Karpas-422 (cell line): ENCODE measurements at places on chromosomes 5 and 9.

- DNase-seq, result no peak
Observed at GRCh38 chr9:126066131-126066530, 260.5 kb upstream of the MVB12B start.

DNA sequence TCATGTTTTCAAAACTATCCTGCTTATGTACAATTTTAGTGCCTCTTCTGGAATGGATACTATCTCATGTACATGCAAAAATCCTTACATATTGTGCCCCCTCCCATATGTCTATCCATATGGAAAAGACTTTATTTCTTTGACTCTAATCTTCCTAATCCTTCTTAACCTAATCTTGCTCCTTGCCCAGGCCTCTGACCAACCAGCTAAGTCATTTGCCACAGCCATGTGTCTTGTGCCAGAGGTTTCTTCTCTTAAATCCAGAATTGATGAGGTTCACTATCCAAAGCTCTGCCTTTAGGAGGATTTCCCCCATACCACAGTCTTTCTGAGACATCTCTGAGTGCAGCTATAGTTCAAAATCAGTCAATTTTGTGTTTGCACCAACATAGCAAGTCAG lies 68.9 kb upstream of the RNF180 start:
- no peak for DNase-seq

DNA sequence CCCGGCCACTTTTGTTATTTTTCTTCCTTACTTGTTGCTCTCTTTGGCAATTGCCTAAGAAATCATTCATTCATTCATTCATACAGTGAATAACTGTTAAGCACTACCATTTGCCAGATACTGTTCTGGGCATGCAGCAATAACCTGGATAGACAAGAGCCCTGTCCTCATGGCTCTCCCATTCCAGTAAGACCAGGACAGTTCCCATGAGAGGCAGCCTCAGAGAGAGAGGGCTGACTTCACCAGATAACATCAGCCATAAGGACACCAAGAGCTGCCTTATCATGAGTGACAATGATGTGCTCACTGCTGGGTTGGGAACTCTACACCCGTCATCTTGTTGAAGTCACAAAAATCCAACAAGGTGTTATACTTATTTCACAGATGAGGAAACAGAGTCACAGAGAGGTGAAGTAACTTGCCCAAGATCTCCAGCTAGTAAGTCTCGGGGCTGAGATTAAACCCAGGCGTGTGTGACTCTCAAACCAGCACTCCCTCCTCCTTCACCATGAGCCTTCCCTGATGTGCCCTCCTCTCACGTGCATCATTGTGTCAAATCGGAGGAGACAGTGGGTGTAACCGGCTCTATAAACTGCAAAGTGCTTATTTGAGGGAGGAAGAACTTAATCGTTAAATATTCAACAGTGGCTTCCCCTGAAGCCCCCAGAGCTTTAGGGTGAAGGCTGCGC lies 61.1 kb upstream of the TBC1D2 start:
- no peak for DNase-seq

DNA sequence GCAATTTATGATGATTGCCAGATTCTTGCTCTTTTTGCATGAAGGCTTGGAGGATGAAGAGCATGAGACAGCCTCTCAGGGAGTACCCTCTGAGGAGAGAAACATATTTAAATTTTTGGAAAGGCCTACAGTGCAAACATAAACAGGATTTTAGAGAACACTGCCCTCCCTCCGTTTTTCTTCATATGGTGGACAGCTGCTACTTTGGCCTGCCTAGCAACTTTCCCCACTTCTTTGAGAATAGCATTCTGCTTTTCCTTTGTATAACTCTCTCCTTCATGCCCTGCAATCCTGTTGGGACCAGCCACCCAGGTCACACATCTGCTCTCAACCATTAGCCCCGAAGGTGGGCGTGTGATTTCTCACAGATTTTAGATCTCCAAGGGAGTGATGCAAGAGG lies 20.5 kb upstream of the TXN start:
- no peak for DNase-seq

DNA sequence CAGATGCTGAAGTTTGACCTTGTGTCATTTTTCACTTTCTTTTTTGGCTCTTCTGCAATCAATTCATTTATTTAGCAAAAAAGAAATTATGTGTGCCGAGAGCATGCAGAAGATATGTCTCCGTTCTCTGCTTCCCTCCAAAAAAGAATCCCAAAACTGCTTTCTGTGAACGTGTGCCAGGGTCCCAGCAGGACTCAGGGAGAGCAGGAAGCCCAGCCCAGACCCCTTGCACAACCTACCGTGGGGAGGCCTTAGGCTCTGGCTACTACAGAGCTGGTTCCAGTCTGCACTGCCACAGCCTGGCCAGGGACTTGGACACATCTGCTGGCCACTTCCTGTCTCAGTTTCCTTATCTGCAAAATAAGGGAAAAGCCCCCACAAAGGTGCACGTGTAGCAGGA lies 2.4 kb downstream of the FGFR4 start:
- DNase-seq, result no peak

DNA sequence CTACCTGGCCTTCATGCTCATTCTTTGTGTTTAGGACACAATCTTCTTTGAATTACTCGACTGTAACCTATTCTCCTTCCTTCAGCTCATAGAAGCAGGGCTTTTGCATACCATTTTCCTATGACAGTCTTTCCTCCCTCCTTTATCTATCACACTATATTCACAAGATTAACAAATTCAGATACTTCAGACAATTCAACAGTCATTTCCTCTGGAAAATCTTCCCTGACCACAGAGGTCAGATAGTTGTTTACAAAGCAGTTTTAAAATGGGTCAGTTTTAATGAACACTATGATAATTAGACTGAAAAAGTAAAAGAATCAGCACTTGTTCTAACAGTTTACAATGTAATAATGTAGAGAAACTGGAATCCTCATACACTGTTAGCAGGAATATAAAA lies 4.3 kb downstream of the CAAP1 start:
- DNase-seq, result no peak

GRCh38 chr5:96963267-96963666 lies 27.4 kb downstream of the LNPEP start:
- DNase-seq, result no peak

DNA sequence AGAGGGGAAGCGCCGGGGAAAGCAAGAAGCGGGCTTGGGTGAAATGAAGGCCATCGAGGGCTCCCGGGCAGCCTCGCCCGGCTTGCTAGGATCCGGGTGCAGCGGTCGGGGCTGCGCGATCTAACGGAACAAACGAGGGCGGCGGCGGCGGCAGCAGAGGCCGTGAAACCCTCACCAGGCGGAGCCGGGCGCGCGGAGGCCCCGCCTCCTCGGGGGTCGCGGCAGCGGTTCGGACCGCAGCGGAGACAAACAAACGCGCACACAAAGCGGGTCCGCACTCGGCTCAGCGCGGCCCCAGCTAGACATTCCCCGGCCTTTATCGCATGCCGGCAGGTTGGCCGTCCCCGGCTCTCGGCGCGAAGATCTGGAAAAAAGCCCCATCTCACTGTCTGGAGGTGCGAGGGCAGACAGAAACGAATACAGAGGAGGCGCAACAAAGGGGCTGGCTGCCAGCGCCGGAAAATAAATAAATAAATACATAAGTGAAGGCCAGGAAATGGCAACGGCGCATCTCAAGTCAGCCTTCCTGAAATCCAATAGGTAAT lies 10.5 kb upstream of the TRIM36 start:
- no peak for DNase-seq

- DNase-seq, result no peak
Observed at GRCh38 chr9:115211413-115212124, 93.6 kb upstream of the TNC start.

DNA sequence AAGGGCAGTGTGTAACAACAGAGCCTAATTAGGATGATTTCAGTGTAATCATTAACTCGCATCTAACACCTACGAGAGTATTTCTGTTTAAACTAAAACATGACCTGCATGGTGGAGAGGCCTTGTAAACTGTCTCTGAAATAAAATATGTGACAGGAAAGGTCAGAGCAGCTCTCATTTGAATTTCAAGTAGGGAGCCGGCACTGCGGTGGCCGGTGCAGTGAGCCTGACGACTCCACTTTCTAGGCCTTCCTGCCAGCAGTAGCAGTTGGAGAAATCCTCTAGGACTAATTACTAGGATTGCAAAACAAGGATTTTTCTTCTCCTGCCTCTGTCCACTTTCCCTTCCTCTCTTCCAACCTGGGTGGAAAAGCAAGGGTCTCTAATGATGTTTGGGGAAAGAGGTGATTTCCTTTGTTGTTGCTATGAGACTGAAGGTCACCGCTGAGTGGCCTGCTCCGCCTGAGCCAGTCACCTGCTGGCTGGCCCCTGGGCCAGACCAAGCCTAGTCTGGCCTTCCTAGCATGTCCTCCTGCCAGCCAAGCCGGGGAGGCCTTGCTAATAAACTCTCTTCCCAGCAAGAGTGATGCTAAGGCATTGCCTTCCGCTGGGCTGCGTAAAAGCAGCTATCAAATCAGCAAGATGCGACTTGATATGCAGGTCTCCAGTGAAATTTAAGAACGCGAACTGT lies 245.7 kb downstream of the PSAT1 start:
- no peak for DNase-seq

DNA sequence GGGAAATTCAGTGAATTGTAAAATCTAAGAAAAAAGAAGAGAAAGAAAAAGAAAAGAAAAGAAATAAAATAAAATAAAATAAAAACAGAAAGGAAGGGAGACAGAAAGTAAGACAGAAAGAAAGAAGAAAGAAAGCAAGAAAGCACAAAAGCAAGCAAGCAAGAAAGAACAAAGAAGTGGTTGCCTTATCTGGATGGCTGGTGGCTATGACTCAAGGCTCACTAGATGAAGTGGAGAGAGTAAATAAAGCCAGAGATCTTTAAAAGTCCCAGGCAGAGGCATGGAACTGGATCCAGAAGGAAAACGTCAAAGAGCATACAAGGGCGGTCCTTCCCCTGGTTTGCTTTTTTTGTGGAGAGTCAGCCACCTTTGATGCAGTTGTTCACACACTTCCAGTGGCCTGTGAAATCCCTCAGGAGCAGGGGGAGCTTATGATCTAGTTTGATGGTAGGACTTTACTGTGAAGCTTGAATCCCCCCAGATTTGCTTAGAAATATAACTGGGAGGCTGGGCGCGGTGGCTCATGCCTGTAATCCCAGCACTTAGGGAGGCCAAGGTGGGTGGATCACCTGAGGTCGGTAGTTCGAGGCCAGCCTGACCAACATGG lies 176.7 kb upstream of the HMHB1 start:
- no peak for DNase-seq

DNA sequence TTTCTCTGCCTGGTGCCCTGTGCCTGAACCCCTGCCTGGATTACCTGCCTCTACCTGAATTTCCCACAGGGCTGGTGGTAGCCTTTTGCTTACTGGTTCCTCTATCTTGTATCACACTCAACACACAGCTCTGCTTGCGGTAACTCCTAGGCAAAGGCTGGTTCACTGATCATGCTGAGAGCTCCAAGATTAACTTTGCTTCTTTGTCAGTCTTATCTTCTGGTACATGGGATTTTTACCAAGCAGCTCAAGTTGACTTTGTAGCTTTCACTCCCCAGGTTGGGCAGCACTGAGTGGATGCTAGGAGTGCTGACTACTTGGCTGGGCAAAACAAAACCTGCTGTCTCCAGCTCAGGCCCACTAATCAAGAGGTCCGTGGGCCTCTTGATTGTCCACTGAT lies 145.9 kb upstream of the GLRA1 start:
- no peak for DNase-seq

GRCh38 chr5:90020575-90021538 lies 388.7 kb downstream of the CETN3 start:
- DNase-seq, result peak; percentile 43

DNA sequence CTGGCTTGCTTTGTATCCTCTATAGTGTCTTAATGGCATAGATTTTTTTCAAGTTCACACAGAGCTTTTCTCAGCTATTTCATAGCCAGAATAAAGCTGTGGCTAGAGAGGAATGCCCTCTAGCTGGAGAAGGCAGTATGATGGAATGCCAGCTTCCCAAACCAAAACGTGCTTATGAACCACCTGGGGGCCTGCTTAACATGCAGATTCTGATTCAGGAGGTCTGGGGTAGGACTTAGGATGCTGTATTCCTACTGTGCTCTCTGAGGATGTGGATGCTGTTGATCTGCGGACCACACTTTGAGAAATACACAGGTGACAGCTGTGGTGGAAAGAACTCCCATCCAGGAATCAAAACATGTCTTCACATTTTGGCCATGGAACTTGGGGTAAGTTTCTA lies 49.9 kb upstream of the DPYSL3 start:
- no peak for DNase-seq

DNA sequence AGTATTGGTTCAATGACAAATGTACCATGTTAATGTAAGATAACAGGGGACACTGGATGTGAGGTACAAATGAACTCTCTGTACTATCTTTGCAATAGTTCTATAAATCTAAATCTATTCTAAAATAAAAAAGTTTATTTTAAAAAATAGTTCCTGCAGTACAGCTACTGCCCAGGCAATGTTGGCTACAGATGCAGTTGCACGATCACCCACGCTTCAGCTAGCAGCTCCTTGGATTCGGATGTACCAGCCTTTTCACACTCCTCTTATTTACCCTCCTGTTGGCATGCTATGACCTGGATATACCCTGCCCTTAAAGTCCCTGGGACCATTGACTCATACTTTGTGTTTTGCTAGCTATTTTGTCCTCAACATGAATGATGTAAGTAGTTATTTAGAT lies 185.4 kb upstream of the SMARCA2 start:
- DNase-seq, result no peak

- no peak for DNase-seq
Observed at GRCh38 chr5:139693676-139694364, 45.7 kb downstream of the CXXC5 start.

GRCh38 chr9:15936306-15936921 lies 383.6 kb downstream of the CCDC171 start:
- DNase-seq, result no peak

GRCh38 chr5:92674321-92674720 lies 906.7 kb downstream of the NR2F1-AS1 start:
- no peak for DNase-seq

DNA sequence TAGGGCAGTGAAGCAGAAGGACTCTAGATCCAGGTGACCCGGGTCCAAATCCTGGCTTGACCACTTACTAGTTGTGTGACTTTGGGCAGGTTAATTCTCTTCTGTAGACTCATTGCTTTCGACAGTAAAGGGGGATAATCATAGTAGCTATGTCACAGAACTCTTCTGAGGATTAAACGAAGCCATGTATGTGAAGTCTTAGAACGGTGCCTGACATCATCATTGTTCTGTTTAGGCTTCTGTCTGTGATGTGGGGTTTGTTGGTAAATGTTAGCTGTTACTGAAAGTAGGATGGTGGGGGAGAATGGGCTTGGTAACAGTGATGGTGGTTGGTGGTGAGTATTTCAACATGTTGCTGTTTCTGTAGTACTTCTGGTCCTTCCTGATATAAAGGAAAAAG lies 73.7 kb downstream of the MAP1B start:
- DNase-seq, result no peak
